Testis (tissue), 5 donors: ENCODE measurements at places on chromosomes 12 and 14. TPM values are rescaled to one million over a fixed set of nuclear protein-coding genes. Genes with fewer than 3 reads are reported as not detected.

ALKBH2 gene
- 23.8 TPM for total RNA-seq

GRCh38 chr14:92223025-92223424 is 99.9 kb upstream of the SLC24A4 start:
- DNase-seq = no peak

DNA sequence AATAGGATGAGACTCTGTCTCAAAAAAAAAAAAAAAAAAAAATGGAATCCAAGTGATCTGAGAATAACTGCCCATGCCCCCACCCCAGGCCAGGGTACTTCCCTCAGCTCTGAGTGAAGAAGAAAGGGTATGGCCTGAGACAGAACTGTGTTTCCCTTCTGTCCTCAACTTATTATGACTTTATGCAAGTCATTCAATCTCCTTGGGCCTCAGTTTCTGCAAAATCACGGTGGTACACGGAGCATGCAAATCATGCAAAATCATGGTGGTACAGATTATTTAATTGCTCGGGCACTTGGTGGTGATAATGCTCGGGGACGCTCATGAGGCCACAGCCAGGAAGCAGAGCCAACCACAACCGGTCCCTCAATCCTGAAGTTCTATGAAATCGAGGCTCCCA is 56.5 kb upstream of the TBX3 start:
- no peak for DNase-seq

GRCh38 chr12:131283191-131283861 is 329.6 kb downstream of the ADGRD1 start:
- DNase-seq = peak; percentile 8

GRCh38 chr14:102490456-102490855 is 19.1 kb downstream of the ANKRD9 start:
- no peak for DNase-seq

DNA sequence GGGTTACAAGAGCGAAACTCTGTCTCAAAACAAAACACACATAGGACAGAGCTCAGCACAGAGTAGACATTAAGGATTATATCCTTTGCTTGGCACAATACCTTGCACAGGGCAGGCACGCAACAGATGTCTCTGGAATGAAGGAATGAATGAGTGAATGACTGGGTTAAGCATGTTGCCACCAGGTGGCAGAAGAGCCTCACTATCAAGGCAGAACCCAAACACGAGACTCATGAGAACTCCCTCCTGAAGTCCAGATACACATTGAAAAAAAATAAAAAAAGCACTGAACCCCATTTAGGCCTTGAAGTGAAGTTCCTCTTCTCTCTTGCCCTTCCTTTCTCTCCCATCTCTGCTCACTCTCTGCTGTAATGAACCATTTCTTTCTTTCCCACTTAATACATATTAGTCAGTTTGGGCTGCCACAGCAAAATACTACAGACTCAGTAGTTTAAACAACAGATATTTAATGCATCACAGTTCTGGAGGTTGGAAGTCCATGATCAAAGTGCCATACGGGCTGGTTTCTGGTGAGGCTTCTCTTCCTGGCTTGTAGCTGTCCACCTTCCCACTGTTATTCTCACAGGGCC is 26.6 kb upstream of the LTA4H start:
- peak; percentile 83 for DNase-seq

GRCh38 chr14:76772300-76773187 is 11.3 kb downstream of the VASH1 start:
- DNase-seq = peak; percentile 91

DNA sequence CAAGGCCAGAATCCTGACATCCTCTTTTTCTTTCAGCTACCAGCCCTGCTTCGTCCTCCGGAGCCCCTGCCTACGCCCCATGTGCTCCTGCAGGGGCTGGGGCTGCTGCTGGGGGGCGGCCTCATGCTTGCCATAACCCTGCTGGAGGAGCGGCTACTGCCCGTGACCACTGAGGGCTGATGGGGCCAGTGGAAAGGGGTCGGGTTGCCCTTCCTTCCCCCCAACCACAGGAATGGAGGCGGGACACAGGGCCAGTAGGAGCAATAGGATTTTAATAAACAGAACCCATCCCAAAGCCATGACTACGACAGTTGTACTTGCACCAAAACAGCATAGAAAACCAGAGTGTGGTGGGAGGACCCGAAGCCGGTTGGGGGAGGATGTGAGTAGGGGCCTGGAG is 7.7 kb downstream of the SLC39A5 start:
- no peak for DNase-seq

POLE2 gene
- 13.4 TPM for total RNA-seq
